ENCODE measurements at places on chromosomes 16 and 17. TPM values are rescaled to one million over a fixed set of nuclear protein-coding genes. Genes with fewer than 3 reads are reported as not detected.

DNA sequence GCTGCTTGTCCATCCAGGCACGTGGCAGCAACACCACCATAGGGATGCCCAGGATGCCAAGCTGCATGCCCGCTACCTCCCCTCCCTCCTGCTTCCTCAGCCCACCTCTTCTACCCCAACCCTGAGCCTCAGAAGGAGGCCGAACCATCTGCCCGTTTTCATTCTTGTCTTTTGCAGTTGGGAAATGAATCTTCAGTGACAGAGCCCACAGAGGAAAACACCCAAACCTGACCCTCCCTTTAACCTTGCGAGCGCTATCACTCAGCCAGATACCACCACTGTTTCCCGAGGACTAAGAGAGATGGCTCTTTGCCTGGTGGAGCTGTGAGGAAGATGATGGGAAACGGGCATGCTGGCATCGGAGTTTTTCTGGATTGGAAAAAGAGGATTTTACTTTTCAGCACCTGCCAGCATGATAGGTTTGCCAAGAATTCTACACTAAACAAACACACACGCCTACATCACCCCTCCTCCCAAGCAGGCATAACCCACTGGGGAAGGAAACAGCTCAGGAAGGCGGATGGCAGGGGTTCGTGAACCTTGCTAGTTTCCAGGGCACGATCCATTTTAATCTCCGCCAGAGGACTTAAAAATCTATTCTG lies 457.4 kb downstream of the SLC39A11 start:
- H3K27ac ChIP-seq = no peak overlapping the region
- H3K36me3 ChIP-seq = no peaks in the 10 kb centered on the region
- H3K27me3 ChIP-seq = no peaks in the 10 kb centered on the region
- H3K4me3 ChIP-seq = no peak overlapping the region
- no peaks in the 10 kb centered on the region for H3K4me1 ChIP-seq

DNA sequence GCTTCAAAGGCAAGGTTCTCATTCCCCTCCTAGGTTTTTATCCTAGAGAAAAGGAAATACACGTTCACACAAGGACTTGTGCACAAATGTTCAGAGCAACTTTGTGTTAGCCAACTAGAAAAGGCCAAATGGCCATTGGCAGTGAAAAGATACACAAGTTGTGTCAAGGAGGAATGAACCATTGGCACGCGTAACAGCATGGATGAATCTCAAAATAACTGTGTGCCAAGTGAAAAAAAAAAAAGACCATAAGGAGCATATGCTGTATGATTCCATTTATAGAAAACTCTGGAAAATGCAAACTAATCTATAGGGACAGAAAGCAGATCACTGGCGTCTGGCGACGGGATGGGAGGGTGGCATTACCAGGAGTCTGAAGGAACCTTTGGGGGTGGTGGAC lies 333.8 kb downstream of the SNX29 start:
- no peak overlapping the region for H3K4me3 ChIP-seq
- no peaks in the 10 kb centered on the region for H3K36me3 ChIP-seq
- no peaks in the 10 kb centered on the region for H3K4me1 ChIP-seq
- H3K27me3 ChIP-seq = no peaks in the 10 kb centered on the region

- H3K4me1 ChIP-seq = no peaks in the 10 kb centered on the region
- H3K27ac ChIP-seq = no peak overlapping the region
- no peaks in the 10 kb centered on the region for H3K27me3 ChIP-seq
- DNase-seq = peak; percentile 6
- no peaks in the 10 kb centered on the region for H3K36me3 ChIP-seq
Observed at GRCh38 chr16:54511222-54511731, 224.7 kb upstream of the IRX3 start.

- H3K4me3 ChIP-seq = no peak overlapping the region
- no peak overlapping the region for H3K27ac ChIP-seq
- no peaks in the 10 kb centered on the region for H3K27me3 ChIP-seq
- DNase-seq = no peak
- H3K36me3 ChIP-seq = no peaks in the 10 kb centered on the region
Observed at GRCh38 chr16:70377782-70378181, 31.1 kb downstream of the DDX19A start.

DNA sequence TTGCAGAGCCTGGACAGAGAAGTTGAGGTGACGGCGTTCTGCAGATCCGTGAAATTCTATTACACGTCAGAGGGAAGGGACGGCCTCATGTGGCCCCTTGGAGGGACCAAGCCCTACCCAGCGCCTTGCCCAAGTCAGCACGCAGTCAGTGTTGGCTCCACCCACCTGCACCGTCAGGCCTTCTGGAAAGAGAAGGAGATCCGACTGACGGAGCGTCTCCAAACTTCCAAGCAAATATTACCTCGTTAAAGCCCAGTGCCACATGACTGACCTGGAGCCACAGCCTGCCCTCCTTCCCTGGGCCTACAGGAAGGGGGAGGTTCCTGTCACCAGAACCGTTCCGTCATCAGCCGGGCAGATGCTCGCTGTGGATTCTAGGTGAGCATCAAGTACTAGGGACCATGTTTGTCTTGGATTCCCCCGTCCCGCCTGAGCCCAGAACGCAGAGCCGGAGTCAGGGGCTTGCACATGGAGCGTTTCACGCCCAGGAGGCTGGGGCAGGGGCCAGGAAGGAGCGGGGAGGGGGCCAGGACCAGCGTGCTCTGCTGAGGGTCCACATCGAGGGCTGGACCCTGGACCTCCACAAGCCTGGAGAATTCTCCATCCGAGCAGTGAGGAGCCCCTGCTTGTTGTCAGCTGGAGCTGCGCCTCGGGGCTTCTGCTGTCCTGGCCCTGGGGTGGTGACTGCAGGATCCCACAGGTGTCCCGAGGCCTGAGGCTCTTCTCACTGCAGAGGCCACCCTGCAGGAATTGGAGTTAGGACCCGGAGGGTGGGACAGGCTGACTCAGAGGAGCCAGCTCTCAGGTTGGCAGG lies 22.6 kb upstream of the METRNL start:
- no peak for DNase-seq
- H3K27ac ChIP-seq = no peak overlapping the region
- no peak overlapping the region for H3K4me3 ChIP-seq
- no peaks in the 10 kb centered on the region for H3K36me3 ChIP-seq
- peaks cover 19% of the 10 kb centered on the region for H3K4me1 ChIP-seq
- H3K27me3 ChIP-seq = no peaks in the 10 kb centered on the region

GRCh38 chr17:33164169-33164881 lies 128.8 kb downstream of the ASIC2 start:
- DNase-seq = no peak
- no peaks in the 10 kb centered on the region for H3K27me3 ChIP-seq
- no peak overlapping the region for H3K27ac ChIP-seq
- no peaks in the 10 kb centered on the region for H3K36me3 ChIP-seq
- no peak overlapping the region for H3K4me3 ChIP-seq
- no peaks in the 10 kb centered on the region for H3K4me1 ChIP-seq

GRCh38 chr16:4382795-4383357 lies 11.2 kb downstream of the VASN start:
- no peak for DNase-seq
- H3K4me1 ChIP-seq = peaks cover 22% of the 10 kb centered on the region
- no peak overlapping the region for H3K4me3 ChIP-seq
- H3K27ac ChIP-seq = no peak overlapping the region

- H3K27ac ChIP-seq = no peak overlapping the region
- H3K4me1 ChIP-seq = peaks cover 6% of the 10 kb centered on the region
- H3K36me3 ChIP-seq = no peaks in the 10 kb centered on the region
- DNase-seq = no peak
- H3K4me3 ChIP-seq = no peak overlapping the region
Observed at GRCh38 chr17:37386462-37386861, 10.7 kb downstream of the C17orf78 start.

GRCh38 chr16:80260906-80261311 lies 279.9 kb upstream of the DYNLRB2 start:
- no peak overlapping the region for H3K4me3 ChIP-seq
- no peaks in the 10 kb centered on the region for H3K36me3 ChIP-seq

DNA sequence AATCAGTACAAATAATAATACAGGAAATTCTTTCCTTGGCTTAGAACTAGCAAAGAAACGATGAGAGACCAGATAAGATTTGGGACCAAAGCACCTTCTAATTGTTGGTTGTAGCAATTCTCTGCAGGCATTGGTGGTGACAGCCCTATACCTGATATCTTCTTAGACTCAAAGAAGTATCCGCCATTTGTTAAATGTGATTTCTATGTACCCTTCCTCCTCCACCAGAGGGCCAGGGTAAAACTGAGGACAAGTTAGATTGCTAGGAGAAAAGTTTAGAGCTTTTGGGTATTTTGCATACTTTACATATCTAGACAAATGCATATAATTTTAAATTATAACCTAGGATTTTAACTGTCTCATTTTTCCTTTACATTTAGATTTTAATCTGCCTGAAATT lies 304.3 kb downstream of the HS3ST4 start:
- no peaks in the 10 kb centered on the region for H3K4me1 ChIP-seq
- no peaks in the 10 kb centered on the region for H3K27me3 ChIP-seq
- H3K4me3 ChIP-seq = no peak overlapping the region
- no peak overlapping the region for H3K27ac ChIP-seq
- H3K36me3 ChIP-seq = no peaks in the 10 kb centered on the region

SLFN14 gene
- total RNA-seq = not detected

CMTM1 gene
- total RNA-seq = 9.3 TPM

TP53TG3F gene
- total RNA-seq = not detected

CLEC10A gene
- not detected for total RNA-seq

CDH1 gene
- not detected for total RNA-seq

TBC1D3H gene
- total RNA-seq = not detected
